Stimulated activated naive B cell treated with anti-CD40 and anti-IgM and Interleukin-4, amounts not matched to agents 10 μg/mL and 1 μg/mL and 100 μg/mL, for 72 hours (primary cell): ENCODE measurements at places on chromosomes 2 and 18.

DNA sequence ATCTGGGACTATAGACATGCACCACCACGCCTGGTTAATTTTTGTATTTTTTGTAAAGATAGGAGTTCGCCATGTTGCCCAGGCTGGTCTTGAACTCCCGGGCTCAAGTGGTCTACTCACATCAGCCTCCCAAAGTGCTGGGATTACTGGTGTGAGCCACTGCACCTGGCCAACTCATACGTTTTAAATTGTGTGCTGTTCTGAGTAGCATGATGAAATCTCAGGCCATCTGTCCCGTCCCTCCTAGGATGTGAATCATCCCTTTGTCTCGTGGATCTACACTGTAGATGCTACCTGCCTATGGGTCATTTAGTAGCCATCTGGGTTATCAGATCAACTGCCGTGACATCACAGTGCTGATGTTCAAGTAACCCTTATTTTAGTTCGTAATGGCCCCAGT, 38.5 kb upstream of the RMP24 start:
- H3K4me3 ChIP-seq = no peak overlapping the region
- no peaks in the 10 kb centered on the region for H3K36me3 ChIP-seq
- H3K4me1 ChIP-seq = no peaks in the 10 kb centered on the region
- peaks cover 4% of the 10 kb centered on the region for H3K27me3 ChIP-seq
- H3K27ac ChIP-seq = no peak overlapping the region

GRCh38 chr2:19169134-19169768, 189.2 kb downstream of the OSR1 start:
- DNase-seq = no peak
- H3K27me3 ChIP-seq = no peaks in the 10 kb centered on the region
- H3K4me3 ChIP-seq = no peak overlapping the region
- no peak overlapping the region for H3K27ac ChIP-seq

GRCh38 chr18:12066910-12067511, 26.6 kb upstream of the ANKRD62 start:
- no peaks in the 10 kb centered on the region for H3K36me3 ChIP-seq
- DNase-seq = no peak
- no peak overlapping the region for H3K4me3 ChIP-seq
- H3K27ac ChIP-seq = no peak overlapping the region
- peaks cover 11% of the 10 kb centered on the region for H3K27me3 ChIP-seq

DNA sequence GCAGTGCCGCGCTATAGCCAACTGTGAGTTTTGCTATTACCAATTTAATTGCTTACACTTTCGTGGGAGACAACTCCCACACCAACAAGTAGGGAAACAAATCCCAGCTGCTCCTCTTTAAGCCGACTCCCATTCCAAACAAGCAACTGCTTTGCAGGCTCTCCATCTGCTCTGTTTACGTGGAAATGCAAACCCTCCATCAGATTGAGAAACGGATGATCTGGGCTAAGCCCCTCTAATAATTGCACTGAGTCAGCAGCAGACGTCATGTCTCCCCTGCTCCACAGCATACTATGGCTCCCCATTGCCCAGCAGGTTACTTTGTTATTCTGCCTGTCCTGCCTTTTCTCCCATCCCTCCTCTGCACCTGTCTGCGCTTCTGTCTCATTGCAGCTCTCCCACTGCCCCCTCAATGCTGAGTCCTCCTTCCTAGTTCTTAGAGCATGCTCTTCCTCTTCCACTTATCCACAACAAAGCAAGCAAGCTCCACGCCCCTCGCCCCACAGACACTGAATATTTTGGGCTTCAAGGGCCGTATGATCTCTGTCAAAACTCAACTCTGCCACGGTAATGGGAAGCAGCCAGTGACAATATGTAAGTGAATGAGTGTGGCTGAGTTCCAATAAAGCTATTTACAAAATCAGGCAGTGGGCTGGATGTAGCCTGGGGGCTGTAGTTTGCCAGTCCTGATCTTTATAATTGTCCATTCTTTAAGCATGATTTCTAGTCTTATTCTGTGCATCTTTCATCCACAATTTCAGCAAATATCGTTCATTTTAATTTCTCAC, 39.5 kb upstream of the ARL4C start:
- no peak for DNase-seq
- peaks cover 24% of the 10 kb centered on the region for H3K27me3 ChIP-seq
- H3K27ac ChIP-seq = no peak overlapping the region
- H3K4me3 ChIP-seq = no peak overlapping the region
- H3K36me3 ChIP-seq = no peaks in the 10 kb centered on the region

DNA sequence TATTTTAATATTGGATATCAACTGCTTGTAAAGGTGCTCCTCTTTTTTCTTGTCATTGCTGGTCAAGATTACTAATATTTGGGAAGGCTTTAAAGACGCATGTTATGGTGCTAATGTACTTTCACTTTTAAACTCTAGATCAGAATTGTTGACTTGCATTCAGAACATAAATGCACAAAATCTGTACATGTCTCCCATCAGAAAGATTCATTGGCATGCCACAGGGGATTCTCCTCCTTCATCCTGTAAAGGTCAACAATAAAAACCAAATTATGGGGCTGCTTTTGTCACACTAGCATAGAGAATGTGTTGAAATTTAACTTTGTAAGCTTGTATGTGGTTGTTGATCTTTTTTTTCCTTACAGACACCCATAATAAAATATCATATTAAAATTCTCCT, 38.2 kb downstream of the COL3A1 start:
- no peaks in the 10 kb centered on the region for H3K27me3 ChIP-seq
- no peak overlapping the region for H3K4me3 ChIP-seq
- H3K36me3 ChIP-seq = no peaks in the 10 kb centered on the region
- no peaks in the 10 kb centered on the region for H3K4me1 ChIP-seq
- H3K27ac ChIP-seq = no peak overlapping the region

- DNase-seq = peak; percentile 21
- peaks cover 7% of the 10 kb centered on the region for H3K4me1 ChIP-seq
- no peaks in the 10 kb centered on the region for H3K36me3 ChIP-seq
- no peak overlapping the region for H3K4me3 ChIP-seq
- peak overlapping the region; percentile 4 for H3K27ac ChIP-seq
- H3K27me3 ChIP-seq = peaks cover 30% of the 10 kb centered on the region
Observed at GRCh38 chr2:38178556-38179419, 102.8 kb upstream of the CYP1B1 start.

DNA sequence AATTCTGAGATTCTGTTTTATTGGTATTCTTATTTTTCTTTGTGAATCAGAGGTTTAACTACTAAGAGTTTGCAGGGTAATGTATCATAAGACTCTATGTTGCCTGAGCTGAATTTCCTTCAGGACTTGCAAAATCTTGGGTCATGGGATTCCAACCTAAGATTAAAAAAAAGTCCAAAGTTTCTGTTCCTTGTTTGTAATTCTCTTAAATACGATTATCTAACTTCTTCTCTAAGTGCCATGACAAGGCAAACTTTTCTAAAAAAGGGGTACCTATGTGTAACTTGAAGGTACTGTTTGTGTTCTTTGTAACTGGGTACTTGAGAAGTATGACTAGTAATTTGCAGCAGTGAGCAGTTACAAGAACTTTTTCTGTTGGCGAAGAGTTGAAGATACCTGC, 181.3 kb upstream of the ZEB2 start:
- peaks cover 29% of the 10 kb centered on the region for H3K4me1 ChIP-seq
- DNase-seq = no peak
- no peaks in the 10 kb centered on the region for H3K36me3 ChIP-seq
- H3K27ac ChIP-seq = no peak overlapping the region

- H3K27me3 ChIP-seq = no peaks in the 10 kb centered on the region
- H3K4me1 ChIP-seq = peaks cover 10% of the 10 kb centered on the region
- no peak for DNase-seq
- no peak overlapping the region for H3K4me3 ChIP-seq
- H3K36me3 ChIP-seq = peaks cover 37% of the 10 kb centered on the region
Observed at GRCh38 chr2:46147626-46148368, 149.4 kb upstream of the EPAS1 start.

DNA sequence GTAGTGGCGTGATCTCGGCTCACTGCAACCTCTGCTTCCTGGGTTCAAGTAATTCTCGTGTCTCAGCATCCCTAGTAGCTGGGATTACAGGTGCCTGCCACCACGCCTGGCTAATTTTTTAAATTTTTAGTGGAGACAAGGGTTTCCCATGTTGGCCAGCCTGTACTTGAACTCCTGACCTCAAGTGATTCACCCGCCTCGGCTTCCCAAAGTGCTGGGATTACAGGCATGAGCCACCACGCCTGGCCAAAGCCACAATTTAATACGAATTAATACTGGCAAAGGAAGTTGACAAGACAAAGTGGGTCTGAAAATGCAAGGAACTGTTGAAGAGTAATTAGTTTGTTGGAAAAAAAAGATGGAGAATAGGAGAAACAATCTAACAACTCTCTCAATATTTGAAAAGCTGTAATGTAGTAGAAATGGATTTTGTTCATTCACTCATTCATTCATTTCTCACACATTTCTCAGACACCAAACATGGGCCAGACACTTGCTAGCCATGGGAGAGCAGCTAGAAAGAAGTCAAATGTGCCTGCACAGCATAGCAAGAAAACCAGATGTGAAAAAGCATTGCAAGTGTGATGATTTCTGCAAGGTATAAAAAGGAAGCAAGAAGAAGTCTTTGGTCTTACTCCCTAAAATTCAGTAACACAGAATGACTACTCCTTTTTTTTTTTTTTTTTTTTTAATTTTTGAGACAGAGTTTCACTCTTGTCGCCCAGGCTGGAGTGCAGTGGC, 39.4 kb upstream of the ATL2 start:
- peaks cover 12% of the 10 kb centered on the region for H3K27me3 ChIP-seq
- no peaks in the 10 kb centered on the region for H3K36me3 ChIP-seq
- H3K27ac ChIP-seq = no peak overlapping the region
- H3K4me1 ChIP-seq = no peaks in the 10 kb centered on the region
- no peak for DNase-seq

DNA sequence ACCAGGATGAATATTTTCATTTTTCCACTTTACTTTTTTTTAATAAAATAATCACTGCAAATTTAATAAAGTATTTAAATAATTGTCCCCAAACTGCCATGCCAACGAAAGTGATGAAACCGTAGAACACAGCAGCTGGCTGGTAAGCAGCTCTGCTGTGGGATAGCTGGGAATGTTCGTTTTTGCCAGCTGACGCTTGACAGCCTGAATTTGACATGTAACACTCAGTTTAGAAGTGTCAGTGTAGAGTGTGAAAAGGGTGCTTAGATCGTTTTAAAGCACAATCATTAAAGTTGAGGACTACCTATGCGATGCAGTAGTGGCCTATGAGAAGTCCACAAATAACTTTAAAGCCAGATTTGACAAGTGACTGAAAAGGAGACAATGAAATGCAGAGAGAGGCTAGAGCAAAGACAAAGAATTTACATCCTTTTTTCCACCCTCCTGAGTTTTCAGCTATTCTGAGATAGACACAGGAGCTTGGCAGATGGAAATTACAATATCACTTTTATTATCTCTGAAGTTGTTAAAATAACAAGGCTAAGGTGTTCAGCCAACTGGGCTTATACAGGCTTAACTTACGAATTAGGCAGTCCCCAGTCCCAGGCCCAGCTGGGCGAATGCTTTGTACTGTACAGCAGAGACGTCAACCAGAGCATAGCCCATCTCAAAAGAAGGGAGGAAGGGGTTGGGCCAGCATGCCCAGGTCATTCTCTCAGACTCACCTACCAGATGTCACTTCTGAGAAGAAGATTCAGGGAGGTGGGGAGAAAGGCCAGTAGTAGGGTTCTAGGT, 31.9 kb upstream of the SLC1A4 start:
- H3K27me3 ChIP-seq = no peaks in the 10 kb centered on the region
- H3K27ac ChIP-seq = no peak overlapping the region
- peaks cover 23% of the 10 kb centered on the region for H3K36me3 ChIP-seq
- no peak for DNase-seq
- no peaks in the 10 kb centered on the region for H3K4me1 ChIP-seq

DNA sequence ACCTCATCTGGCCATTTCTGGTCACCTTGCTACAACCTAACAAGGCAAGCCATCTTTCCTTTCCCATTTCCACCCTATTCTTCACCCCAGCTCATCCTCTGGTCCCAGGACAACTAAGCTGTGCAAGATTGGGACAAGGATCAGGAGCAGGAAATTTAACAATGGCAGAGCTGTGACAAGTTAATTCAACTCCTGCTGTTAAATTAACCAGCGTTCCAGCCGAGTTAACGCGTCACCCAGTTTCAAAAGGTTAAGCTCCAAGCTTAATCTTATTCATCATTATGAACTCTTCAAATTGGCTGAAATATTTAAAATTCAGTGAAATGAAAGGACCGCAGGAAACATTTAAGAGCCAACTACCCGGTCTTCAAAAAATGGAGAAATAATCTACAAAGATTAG, 231.9 kb downstream of the GRB14 start:
- H3K27me3 ChIP-seq = no peaks in the 10 kb centered on the region
- no peaks in the 10 kb centered on the region for H3K4me1 ChIP-seq
- no peak overlapping the region for H3K4me3 ChIP-seq
- no peak overlapping the region for H3K27ac ChIP-seq
- no peak for DNase-seq
- no peaks in the 10 kb centered on the region for H3K36me3 ChIP-seq

DNA sequence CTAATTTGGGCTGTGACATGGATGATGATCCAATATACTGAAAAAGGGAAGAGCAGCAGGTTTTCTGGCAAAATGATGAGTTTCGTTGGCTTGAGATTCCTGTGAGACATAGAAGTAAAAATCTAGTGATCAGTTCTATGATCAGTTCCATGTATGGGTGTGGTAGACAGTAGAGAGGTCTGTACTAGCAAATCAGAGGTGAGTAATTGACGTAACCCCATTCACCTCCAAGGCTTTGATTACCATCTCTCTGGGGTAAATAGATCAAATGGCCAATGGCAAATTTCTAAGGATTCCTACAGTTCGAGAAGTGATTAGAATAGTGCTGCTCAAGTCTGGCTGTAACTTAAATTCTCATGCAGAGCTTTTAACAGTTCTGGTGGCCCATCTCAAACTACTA, 6.4 kb downstream of the ITGA4 start:
- peak overlapping the region; percentile 72 for H3K27ac ChIP-seq
- H3K4me1 ChIP-seq = peaks cover 83% of the 10 kb centered on the region
- H3K4me3 ChIP-seq = peak overlapping the region; percentile 5
- DNase-seq = no peak
- H3K36me3 ChIP-seq = peaks cover 13% of the 10 kb centered on the region

GRCh38 chr2:40243581-40244187, 208.2 kb downstream of the SLC8A1 start:
- no peak for DNase-seq
- H3K27me3 ChIP-seq = no peaks in the 10 kb centered on the region
- no peaks in the 10 kb centered on the region for H3K36me3 ChIP-seq
- no peak overlapping the region for H3K27ac ChIP-seq
- H3K4me1 ChIP-seq = no peaks in the 10 kb centered on the region

GRCh38 chr2:149568138-149568537, 19.4 kb downstream of the MMADHC start:
- DNase-seq = no peak
- no peaks in the 10 kb centered on the region for H3K4me1 ChIP-seq
- H3K27me3 ChIP-seq = no peaks in the 10 kb centered on the region
- no peak overlapping the region for H3K27ac ChIP-seq

DNA sequence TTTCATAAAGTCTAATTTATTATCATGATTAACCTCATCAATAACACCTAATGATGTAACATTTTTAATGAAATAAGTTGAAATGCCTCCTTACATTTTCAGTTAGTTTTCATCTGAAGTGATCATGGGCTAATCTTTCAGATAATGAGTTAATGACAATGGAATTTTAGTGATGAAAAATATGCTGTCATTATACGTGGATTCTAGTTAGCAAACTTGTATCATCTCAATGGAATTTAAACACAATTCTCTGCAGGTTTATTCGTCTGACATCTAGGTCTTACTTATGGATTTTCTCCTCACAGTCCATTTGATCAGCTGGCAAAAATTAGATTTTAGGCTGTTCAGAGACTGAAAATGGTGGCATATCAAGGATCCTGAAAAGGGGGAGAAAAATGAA, 885.0 kb downstream of the SLC4A3 start:
- H3K4me1 ChIP-seq = no peaks in the 10 kb centered on the region
- no peak overlapping the region for H3K4me3 ChIP-seq
- H3K27me3 ChIP-seq = no peaks in the 10 kb centered on the region
- no peaks in the 10 kb centered on the region for H3K36me3 ChIP-seq
